Esophagus muscularis mucosa (tissue), 4 donors: ENCODE measurements at places on chromosomes 5 and 9. TPM values are rescaled to one million over a fixed set of nuclear protein-coding genes. Genes with fewer than 3 reads are reported as not detected.

SPATA31D4 gene
- total RNA-seq = not detected

OSMR gene
- total RNA-seq = 48.6 TPM

OR5C1 gene
- not detected for total RNA-seq

GABRG2 gene
- 0.50 TPM for total RNA-seq

PCDHA8 gene
- total RNA-seq = 0.29 TPM

FAM193B gene
- 24.4 TPM for total RNA-seq

HMMR gene
- 0.26 TPM for total RNA-seq

CREB3 gene
- total RNA-seq = 65.6 TPM

SOHLH1 gene
- not detected for total RNA-seq

MCTP1 gene
- total RNA-seq = 11.2 TPM

N4BP3 gene
- 2.5 TPM for total RNA-seq

TUBB4B gene
- 252 TPM for total RNA-seq

ESM1 gene
- total RNA-seq = not detected

ZNF879 gene
- total RNA-seq = 6.4 TPM

SLIT3 gene
- total RNA-seq = 86.6 TPM

DAB2IP gene
- 41.7 TPM for total RNA-seq

NR2F1 gene
- 40.9 TPM for total RNA-seq

LRRC19 gene
- not detected for total RNA-seq

FGF1 gene
- 1.7 TPM for total RNA-seq

DRD1 gene
- 0.06 TPM for total RNA-seq

C7 gene
- 919 TPM for total RNA-seq

PDE8B gene
- 7.1 TPM for total RNA-seq

ZNF618 gene
- 2.3 TPM for total RNA-seq

TRPM3 gene
- 0.17 TPM for total RNA-seq

PAEP gene
- not detected for total RNA-seq

PCDHB15 gene
- total RNA-seq = 4.0 TPM

DBN1 gene
- total RNA-seq = 160 TPM

FAM221B gene
- total RNA-seq = not detected

PCDHA6 gene
- total RNA-seq = 0.97 TPM

NUDT12 gene
- 10.9 TPM for total RNA-seq

CEL gene
- 0.23 TPM for total RNA-seq
